ENCODE measurements at places on chromosomes 7 and 10.

- no peak for DNase-seq
Measured at GRCh38 chr7:95102662-95103061, 195.3 kb downstream of the PPP1R9A start.

GRCh38 chr10:17409170-17409733 lies 45.1 kb downstream of the ST8SIA6 start:
- no peak for DNase-seq

- DNase-seq: no peak
Measured at GRCh38 chr10:93357680-93358079, 124.5 kb downstream of the MYOF start.

- no peak for DNase-seq
Measured at GRCh38 chr7:89500084-89500483, 654.2 kb upstream of the STEAP1 start.

GRCh38 chr10:36473122-36473521 lies 652.3 kb upstream of the ANKRD30A start:
- no peak for DNase-seq

GRCh38 chr7:149866779-149867447 lies 6.9 kb upstream of the ATP6V0E2 start:
- DNase-seq: no peak

DNA sequence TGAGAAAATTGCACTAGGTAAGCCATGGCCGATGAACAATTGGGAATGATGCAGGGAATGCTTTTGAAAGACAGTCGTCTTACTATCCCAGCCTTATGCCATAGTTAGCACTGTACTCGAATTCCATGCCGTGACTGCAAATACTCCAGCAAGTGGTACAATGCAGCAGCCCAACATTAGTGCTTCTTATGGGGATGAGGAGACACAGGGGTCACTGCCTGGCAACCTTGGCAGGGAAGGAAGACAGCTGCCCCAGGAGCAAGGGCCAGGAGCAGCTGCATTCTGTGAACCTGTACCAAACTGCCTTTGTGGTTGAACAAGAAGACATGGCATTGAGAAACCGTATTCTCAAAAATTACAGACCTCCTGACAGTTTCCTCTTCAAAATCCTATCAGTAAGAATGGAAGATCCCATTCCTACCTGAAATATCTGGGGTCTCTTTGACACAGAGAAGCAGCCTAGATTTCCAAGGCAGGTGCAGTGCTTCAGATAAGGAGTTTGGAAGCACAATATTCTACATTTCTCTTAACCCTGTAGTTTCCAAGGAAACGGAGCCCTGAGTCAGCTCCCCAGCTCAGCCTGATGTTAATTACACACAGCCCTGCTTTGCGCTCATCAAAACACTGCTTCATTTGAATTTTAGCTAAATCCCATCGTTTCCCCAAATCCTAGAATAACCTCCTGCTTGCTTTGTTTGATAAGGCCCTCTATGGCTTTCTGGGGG lies 49.0 kb upstream of the FRMD4A start:
- DNase-seq: no peak

DNA sequence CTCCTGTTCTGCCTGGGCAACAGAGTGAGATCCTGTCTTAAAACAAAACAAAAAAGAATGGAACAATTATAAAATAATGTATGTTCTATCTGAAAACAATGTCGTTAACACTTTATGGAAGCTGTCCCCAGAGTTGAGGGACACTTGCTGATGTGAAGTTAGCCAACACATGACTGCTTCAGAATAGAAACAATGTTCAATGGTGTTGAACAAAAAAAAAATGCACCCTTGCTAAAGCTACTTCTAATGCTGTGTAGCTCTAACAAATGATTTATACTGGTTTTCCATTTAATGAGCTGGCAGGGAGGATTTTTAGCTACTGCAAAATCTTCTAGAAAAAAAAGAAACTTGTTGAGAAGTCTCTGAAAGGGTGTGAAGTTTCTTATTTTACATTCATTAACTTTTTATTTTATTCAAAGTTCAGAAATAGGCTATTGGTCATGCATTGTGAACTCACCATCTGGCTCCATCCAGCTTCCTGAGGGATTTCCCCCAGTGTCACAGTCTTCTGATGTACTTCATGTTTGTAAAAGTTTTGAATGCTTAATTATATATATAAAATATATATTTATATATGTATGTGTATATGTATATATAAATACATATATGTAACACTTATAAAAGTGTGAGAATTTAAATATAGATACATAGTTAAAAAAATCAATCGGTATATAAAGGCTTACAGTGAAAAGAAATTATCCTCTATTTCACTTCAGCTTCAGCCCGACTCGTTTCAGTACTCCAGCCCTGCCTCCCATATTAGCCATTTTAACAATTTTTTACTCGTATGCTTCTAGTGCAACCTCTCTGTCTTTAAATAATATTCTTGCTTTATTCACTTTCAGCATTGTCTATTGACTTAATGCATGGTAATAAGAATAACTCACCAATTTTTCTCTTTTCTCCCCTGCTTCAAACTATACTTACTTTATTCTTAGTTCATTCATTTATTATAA lies 35.0 kb downstream of the HDAC9 start:
- DNase-seq: no peak

DNA sequence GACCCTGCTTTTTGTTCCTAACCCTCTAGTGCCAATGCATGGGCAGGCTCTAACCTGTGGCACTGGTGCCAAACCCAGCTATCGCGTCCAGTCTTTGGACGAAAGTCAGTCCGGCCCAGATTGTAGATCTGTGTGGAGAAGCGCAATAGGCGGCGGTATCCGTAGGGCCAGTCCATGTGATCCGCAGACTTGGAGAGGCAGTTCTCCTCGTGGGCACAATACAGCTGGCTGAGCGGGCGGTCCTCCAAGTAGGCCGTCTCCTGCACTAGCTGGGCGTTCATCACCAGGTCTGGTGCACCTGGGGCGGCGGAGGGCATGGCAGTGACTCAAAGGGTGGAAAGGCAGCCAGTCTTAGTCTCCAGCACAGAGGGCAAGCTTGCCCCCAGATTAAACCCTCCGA lies 14.5 kb downstream of the LOXL4 start:
- no peak for DNase-seq

GRCh38 chr10:43166207-43166879 lies 28.1 kb downstream of the CSGALNACT2 start:
- no peak for DNase-seq

DNA sequence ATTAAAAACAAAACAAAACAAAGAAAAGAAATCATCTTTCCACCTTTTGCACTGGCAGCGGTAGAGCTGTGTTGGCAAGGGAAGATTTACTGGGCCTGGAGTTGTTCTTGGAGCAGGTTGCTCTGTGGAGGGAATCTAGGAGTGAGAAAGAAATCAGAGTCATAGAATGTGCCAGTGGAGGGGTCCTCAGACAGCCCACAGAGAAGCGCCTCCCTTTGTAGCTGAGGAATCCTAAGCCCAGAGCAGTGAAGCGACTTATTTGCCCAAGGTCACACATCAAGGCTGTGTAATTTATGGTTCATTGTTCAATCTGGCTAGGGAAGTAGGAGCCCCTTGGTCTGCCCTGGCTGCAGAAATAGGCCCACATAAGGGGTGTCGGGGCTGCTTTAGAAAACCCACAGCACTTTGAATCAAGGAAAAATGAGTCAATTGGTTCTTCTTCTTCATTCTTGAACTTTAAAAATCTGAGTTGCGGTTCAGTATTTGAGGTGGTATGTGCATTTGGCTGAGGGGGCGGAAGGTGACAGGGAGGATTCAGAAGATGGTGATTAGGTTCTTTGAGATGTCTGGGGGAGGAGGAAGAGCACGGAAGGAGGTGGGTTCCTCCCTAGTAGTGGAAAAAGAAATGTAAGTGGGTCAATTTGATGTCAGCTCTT lies 253.7 kb downstream of the PTEN start:
- DNase-seq: peak; percentile 61

DNA sequence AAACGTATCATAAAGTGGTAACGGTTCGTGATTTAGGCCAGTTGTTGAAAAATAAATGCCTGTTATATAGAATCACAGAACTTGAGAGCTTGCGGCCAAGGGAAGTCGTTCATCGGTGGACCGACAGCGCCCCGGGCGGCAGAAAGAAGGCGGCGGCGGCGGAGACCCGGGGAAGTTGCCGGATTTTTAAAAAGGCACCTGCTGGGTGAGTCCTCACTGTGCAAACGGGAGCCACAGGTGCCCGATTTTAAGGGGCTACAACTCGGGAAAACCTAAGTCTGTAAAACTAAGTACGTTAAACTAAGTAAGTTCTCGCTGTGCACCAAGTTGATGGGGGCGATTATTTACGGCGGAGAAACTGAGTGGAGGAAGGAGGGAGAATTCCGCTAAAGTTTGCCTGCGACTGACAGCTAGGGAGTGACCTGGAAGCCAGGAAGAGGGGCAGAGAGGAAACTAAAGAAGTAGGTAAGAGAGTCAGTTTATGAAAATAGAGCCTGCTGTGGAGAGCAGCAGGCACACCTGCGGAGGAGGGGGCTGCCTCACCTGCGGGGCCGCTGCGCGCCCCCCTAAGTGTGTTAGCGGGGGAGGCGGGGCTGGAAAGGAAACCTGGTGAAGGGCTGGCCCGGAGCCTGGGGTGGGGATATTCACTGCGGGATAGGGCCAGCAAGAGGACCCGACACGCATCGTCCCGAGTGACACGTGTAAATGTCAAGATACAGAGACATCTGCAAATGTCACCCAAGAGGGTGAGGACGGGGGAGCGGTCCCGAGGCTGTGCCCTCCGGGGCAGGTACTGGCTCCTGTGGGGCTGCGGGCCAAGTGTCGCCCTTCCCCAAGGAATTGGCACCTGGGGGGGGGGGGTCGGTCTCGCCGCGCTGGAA lies 996 bp downstream of the ADAM12 start:
- DNase-seq: peak; percentile 43

DNA sequence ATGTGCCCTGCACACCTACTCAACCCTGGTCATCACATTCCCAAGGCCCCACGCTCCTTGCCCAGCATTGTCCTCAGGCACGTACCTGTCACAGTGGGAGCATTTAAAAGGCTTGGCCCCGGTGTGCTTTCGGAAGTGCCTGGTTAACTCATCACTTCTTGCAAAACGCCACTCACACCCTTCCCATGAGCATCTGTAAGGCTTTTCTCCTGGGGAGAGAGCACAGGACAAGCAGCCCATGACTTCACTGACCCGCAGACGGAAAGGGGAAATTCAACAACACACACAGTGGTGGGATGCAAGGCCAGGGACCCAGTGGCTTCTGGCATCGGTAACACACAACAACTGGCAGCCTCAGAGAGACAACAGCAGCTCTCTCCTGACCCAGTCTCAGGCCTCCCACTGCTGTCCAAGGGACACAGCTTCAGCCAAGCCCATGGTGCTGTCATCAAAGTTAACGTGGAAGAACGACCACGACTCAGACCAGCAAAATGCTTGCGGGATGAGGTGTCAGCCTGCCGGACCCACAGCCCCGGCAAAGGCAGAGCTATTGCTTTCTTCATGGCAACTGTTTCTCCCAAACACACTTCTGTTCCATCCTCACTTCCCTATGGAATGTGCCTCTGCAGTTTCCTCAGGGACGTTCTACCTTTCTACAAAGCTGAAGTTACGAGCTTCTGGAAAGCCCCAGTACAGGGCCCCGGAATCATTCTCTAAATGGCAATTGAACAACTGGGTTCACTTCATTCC lies 4.8 kb downstream of the KLF6 start:
- peak; percentile 48 for DNase-seq

- DNase-seq: no peak
Measured at GRCh38 chr10:17115683-17116082, 13.9 kb downstream of the CUBN start.

DNA sequence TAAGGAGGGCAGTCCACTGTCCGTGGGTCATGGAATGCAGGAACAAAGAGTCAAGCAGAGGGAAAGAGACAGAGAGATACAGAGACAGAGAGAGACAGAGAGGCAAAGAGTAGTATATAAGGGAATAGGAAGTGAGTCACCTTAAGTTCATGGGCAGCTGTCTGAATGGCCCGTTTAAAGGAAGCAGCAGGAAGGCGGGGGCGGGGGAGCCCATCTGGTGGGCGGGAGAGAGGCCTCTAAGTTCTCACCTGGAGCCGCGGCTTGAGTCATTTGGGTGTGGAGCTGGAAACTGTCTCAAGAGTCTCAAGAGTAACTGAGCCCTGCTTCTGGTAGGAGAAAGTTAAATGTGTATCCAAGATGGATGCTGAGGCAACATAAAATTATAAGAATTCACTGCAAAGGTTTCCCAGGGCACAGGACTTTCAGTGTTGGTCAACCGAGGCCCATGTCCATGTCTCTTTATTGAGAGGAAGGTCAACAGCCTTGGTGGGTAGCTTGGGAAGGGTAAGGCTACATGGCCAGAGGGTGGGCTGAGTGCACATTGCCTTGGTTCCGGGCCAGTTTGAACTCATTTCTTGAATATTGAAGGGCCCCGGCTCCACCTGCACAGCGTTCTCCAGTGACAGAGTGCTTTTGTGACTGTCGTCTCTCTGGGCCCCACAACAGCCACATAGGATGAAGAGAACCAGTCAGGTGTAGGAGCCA lies 85.5 kb upstream of the CACUL1 start:
- peak; percentile 59 for DNase-seq

DNA sequence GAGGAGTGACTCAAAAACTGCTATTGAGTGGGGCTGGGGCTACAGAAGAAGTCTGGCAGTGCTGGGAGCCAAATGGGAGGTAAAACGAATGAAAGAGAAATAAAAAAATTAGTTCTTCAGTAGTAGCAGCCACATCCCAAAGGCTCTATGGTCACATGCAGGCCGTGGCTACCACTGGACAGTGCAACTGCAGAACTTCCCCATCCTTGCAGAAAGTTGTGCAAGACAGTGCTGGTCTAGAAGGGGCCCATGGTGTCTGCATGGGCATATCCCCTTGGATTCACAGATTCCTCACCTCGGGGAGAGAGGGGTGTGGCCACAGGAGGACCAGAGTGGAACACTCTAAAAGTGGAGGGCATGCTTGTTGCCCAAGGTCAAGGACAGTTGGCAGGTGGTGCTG lies 47.6 kb downstream of the RPS24 start:
- no peak for DNase-seq

- no peak for DNase-seq
Measured at GRCh38 chr10:91804126-91804510, 5.9 kb downstream of the TNKS2 start.

GRCh38 chr10:119283818-119284217 lies 76.4 kb downstream of the GRK5 start:
- DNase-seq: no peak

Data from activated T-cell treated with anti-CD3 and anti-CD28 coated beads, Interleukin-2, amount 50 U/mL, for 24 hours (primary cell).